ENCODE measurements at places on chromosomes 5 and 9. TPM values are rescaled to one million over a fixed set of nuclear protein-coding genes. Genes with fewer than 3 reads are reported as not detected.

Gene PRR16
- total RNA-seq = 14.2 TPM

- no peak for DNase-seq
These were observed 16.5 kb upstream of the GLIS3 start for GRCh38 chr9:4316409-4316808.

- DNase-seq = no peak
These were observed 46.8 kb upstream of the ELL2 start for GRCh38 chr5:96008487-96008886.

GRCh38 chr5:54091307-54092130 lies 218.9 kb downstream of the ARL15 start:
- DNase-seq = peak; percentile 45

DNA sequence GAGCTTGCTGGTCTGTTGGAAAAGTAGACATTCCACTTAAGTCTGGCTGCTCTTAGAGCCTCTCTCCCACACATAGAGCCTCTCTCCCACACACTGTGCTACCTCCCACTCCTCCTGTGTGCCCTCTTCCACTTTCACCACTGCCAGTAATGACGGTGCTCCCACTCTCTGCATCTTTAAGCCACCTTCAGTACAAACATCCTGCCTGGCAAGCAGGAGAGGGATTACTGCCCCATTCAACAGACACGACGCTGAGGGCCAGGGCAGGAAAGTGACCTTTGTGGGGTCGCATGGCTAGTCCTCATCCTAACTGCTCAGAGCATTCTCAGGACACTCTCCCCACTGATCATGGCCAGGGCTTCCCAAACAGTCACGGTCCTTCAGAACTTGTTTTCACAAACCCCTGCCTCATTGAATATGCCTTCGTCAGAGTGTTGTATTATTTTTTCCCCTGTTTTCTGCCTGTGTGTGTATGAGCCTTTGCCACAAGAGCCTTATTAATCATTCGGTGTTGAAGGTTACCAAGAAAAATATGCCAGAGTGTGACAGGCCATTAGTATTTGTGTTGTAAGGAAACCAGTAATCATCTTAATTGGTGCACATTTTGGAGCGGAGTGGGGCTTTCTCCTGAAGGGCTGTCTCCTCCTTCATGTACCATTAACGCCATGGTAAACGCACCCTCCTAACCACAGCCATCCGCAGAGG lies 87.1 kb upstream of the SAP30L start:
- no peak for DNase-seq
